ENCODE measurements at places on chromosomes 2 and 18.

DNA sequence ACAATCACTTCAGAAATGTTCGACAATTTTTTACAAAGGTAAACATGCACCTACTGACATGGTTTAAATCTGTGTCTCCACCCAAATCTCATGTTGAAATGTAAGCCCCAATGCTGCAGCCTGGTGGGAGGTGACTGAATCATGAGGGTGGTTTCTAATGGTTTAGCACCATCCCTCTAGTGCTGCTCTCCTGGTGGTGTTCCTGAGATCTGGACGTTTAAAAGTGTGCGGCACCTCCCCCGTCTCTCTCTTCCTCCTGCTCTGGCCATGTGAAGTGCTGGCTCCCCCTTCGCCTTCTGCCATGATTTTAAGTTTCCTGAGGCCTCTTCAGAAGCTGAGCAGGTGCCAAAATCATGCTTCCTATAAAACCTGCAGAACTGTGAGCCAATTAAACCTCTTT, 28.3 kb downstream of the MAP3K2 start:
- no peak for DNase-seq

- DNase-seq, result no peak
Observed at GRCh38 chr18:617970-618504, 21.2 kb downstream of the CLUL1 start.

DNA sequence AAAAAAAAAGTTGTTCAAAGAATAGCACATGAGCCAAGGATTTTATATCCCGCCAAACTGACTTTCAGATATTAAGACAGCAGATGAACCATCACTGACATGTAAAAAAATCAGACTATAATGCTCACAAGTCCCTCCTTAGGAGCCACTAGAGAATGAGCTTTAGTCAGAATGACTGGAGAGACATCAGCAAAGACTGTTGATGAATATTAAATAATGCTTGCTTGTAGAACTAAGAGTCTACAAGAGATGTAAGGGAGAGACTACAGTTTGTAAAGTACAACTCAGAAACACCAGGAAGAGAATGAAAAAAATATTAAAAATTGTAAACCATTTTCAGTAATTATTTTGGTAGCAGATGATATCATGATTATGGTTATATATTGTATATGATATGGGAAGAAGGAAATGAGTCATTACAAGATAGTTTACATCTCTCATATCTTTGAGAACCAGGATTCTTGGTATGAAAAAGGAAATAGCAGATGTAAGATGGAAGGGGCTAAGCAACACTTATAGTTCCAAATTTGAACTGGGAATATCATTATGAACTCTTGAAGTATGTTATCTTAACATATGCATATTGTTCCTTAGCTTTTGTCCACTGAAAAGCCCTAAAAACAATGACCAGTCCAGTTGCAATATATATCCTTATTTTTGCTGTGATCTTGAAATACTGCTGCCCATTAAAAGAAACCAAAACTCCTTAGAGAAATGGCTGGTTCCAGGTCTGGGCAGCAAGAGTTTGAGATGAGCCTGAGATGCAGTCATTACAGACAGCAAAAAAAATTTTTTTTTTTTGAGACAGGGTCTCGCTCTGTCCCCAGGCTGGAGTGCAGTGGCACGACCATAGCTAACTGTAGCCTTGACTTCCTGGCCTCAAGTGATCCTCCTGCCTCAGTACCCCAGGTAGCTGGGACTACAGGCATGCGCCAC, 55.7 kb downstream of the PTPN2 start:
- no peak for DNase-seq

- DNase-seq, result no peak
Observed at GRCh38 chr2:26011990-26012856, 21.7 kb upstream of the RAB10 start.

DNA sequence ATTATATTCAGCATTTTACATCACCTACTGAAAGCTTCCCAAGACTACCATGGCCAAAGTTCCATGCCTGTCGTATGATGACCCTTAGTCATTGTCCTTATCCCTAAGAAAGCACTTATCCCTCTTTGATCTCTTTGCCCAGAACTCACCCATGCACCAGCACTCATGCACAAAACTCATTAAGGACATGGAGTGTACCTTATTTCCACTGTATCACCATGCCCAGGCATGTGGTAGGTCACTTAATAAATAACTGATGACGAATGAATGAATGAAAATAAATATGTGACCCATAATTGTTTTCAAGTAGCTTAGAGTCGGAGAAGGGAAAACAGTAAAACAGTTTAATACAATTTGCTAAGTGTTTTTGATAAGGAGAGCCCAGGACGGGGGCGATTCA, 220.1 kb downstream of the IKZF2 start:
- no peak for DNase-seq

GRCh38 chr18:42752916-42753315, 362.6 kb downstream of the RIT2 start:
- DNase-seq, result no peak

DNA sequence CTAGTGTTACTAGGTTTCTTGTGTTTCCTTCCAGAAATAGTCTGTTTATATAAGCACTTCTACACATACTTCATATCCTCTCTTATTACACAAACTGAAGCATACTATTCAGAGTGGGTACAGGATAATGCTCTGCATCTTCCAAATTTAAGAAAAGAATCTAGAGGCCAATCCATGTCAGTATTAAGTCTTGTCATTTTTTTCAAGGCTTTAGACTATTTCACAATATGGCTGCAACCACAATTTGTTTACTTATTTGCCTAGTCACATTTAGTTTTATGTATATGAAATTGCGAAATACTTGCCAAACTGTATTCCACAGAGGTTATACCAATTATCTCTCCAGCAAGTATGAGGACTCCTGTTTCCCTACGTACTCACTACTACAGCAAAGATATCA, 27.9 kb downstream of the IWS1 start:
- DNase-seq, result no peak
